ENCODE measurements at places on chromosomes 7 and 10.

DNA sequence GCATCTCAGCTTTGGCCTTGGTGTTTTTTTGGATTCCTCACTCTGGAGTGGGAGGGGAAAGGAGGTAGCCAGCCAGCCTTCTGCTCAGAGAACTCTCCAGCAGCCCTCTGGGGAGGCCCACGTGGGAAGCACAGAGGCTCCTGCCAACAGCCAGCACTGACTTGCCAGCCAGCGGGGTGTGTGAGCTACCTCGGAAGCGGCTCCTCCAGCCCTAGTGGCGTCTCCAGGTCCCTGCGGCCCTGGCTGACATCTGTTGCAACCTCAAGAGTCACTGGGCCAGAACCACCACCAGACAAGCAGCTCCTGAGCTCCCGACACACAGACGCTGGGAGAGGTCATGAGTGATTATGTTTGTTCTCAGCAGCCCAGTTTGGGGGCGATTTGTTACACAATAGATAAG, 180.2 kb upstream of the FZD8 start:
- DNase-seq: peak; percentile 26

DNA sequence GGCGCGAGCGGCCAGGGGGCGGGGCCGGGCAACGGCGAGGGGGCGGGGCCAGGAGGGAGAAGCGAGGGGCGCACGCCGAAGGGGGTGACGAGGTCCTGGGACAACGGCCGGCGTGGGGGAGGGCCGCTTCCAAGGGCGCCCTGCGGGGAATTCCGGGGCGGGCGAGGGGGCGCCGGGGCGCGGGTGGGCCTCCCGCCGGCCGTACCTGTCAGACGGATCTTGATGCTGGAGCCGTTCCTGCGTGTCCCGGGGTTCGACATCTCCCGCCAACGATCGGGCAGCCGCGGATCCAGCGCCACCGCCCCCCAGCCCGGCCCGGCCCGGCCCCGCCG, 421 bp downstream of the SMURF1 start:
- no peak for DNase-seq

DNA sequence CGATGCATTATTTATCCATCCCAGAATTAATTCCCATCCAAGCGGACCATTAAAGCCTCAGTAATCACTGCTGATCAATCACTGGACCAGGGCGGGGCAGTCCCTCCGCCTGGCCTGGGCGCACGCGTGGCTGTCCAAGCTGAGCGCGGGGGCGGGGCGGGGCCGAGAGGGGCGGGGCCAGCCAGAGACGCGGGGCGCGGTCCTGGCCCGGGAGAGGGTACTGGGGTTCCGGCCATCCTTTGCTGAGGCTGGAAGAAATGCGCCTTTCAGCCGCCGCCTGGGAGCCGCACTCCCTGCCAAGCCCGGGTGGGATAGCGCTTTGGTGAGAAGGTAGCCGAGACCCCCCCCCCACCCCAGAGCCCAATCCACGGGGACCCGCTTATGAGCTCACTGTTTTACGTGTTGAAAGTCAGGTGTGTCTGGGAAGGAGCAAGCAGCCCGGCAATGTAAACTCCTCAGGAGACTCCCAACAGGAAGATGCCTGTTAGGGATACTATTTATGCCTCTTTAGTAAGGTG, at the start of gene ARHGAP22:
Gene ARHGAP22 (minus strand): TSS at position 83 of the 518 bp plus-strand sequence. CDS start 277 bp downstream, outside the sequence.
- peak; percentile 54 for DNase-seq

DNA sequence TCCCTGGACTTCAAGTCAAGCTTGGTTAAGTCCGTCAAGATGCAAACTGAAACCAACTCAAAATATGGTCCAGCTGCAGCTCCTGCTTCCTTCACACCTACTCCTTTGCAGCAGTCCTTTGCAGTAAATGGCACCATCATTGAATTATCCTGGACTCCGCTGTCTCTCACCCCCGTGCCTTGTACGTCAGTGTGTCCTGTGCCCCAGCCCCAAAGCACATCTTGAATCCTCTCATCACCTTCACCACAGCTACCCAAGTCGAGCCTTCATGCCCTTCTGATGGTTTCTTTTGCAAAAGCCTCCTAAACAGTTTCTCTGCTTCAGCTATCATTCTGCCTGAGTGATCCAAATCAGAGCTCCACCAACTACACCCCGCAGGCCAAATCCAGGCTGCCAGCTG, 88.4 kb upstream of the LEP start:
- no peak for DNase-seq

GRCh38 chr7:144691240-144691639, 144.6 kb downstream of the TPK1 start:
- no peak for DNase-seq

GRCh38 chr10:98169379-98169778, 34.9 kb downstream of the R3HCC1L start:
- DNase-seq: no peak
